ENCODE measurements at places on chromosomes 12 and 14.

DNA sequence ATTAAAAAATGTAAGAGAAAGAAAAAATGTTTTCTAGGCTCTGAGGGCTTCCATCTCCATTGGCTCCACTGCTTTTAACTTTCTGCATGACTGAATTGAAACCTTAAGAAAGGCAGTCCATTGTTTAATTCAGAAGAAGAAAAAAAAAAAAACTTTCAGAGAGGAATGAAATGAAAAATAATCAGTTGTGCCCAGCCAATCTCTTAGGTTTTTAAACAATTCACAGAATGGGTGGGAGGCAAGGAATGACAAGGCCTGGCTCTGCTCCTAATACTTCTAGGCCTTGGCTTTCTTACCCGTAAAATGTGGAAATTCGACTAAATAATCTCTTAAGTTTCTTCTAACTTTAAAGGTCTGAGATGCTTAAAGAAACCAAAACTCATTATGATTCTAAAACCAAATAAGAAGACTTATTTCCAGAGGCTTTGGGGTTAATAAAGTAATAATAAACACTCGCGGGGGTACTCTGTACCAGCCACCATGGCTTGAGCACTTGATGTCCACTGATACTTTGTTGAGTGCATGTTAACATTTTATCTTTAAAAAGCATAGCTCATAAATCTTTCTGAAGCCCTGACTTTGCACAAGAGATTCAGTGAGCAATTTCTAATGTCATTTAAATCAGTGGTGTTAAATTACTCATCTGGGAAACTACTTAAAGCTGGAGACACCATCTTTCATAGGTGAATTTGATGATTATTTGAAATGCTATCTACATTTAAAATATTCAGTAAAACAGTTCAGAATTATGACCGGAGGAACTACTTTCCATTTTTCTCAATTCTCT is 49.6 kb downstream of the STON2 start:
- DNase-seq, result no peak

DNA sequence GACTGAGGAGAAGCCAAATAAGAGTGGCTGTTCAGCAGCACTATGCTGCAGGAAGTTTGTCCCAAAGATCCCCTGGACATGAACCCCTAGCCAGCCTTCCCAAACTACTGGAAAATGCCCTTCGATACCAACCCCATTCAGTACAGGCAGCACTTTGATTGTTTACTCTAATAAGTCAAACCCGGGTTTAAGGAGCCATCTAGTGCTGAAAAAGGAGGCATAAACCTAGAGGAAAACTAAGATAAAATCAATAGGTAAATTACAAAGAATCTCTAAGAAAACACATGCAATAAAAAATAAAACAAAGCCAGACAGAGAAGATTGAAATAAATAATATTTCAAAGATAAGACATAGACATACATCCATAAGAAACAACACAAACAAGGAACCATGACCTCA is 771.6 kb downstream of the RPS29 start:
- DNase-seq, result no peak

- DNase-seq, result no peak
These were observed 162.9 kb downstream of the DUSP6 start for GRCh38 chr12:89189448-89189847.

GRCh38 chr14:46306267-46306666 is 345.3 kb downstream of the RPL10L start:
- no peak for DNase-seq

- DNase-seq, result no peak
These were observed 90.9 kb upstream of the PLXNC1 start for GRCh38 chr12:94057262-94058151.

GRCh38 chr12:127944211-127944899 is 322.6 kb upstream of the TMEM132C start:
- no peak for DNase-seq

- DNase-seq, result no peak
These were observed 514 bp upstream of the LARP4 start for GRCh38 chr12:50400104-50400637.

DNA sequence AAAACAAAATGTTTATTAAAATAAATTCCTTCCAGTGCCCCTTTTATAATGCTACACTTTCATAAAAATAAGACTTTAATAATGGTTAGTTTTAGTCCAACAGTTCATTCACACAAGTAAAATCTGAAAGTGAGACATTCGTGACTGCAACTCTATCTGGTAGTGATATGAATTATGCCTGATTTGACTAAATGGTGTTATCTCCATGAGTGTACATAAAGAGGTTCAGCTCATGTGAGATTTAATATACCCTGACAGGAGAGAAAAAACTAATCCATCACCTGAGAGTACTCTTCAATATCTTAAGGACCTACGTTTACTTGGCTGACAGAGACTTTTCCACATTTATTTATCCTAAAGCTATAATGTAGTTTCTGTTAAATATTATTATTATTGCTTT is 34.0 kb downstream of the ERO1A start:
- no peak for DNase-seq

GRCh38 chr12:2586156-2587038 is 208.4 kb upstream of the FKBP4 start:
- DNase-seq, result no peak

DNA sequence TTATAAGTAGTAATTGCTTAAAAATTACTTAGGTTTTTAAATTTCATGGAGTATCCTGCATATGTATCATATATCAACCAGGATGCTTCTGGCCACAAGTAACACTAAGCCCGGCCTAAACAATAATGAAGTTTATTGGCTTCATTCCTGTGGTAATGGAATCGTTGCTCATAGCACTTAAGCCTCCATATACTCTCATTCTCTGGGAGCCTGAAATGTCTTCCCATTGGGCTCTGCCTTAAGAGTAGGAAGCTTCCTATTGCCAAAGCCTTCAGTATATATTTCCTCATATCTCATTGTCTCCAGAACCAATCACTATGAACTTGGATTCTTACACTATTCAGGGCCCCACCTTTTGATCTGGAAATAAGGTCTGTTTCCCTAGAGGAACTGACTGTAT is 83.8 kb upstream of the DNM1L start:
- no peak for DNase-seq

- DNase-seq, result no peak
These were observed 9.9 kb upstream of the ACVR1B start for GRCh38 chr12:51941604-51942003.

- DNase-seq, result no peak
These were observed 72.3 kb downstream of the SLC4A8 start for GRCh38 chr12:51496895-51497294.

- DNase-seq, result no peak
These were observed 19.4 kb upstream of the EIF5 start for GRCh38 chr14:103314496-103315277.

- no peak for DNase-seq
These were observed 101.9 kb upstream of the OVCH1 start for GRCh38 chr12:29599381-29599780.

DNA sequence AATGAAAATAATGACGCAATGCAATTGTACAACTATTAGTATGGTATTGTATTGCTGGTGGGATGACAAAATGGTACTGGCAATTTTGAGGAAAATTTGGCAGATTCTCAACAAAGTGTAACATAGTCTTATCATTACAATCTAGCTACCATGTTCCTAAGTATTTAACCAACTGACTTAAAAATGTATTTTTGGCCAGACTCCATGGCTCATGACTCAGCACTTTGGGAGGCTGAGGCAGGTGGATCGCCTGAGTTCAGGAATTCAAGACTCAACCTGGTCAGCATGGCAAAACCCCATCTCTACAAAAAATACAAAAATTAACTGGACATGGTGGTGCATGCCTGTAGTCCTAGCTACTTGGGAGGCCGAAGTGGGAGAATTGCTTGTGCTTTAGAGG is 1409.5 kb downstream of the AACS start:
- DNase-seq, result no peak

- DNase-seq, result no peak
These were observed 89.4 kb downstream of the TMEM30B start for GRCh38 chr14:61191733-61192132.

GRCh38 chr12:85642288-85642687 is 193.9 kb downstream of the RASSF9 start:
- no peak for DNase-seq

DNA sequence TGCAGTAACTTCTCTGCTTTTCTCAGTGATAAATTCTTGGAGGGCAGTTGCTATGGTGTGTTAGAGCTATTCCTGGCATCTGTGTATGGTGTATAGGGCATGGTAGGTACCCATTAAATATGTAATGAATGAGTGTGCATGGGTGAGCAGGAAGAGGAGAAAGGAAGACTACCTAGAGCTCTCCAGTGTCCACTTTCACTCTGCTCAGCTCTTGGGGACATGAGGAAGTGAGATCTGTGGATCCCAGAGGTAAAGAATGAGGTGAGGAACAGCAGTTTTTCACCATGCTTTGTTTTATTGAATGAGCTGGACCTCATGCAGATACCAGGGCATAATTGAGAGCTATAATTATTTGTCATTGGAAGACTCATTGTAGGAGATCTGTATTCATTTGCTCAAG is 444.8 kb upstream of the RGS6 start:
- no peak for DNase-seq

DNA sequence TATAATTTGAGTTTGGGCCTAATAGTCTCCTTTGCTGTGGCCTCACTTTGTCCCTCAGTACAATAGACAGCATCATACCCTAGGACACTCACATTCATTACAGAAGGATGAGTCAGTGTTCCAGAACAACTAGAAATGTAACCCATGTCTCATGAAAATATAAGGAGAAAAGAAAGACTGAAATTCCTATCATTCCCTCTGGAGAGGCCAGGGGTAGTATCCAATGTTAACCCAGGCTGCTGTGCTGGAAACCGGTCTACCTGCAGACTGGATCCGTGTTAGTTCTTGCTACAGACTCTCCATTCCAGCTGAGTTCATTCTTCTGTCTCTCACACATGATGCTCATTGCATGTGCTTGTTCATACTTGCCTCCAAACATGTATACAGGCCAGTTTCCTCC is 75.8 kb upstream of the HOXC13 start:
- no peak for DNase-seq

GRCh38 chr14:64639340-64639821 is 64.8 kb upstream of the PLEKHG3 start:
- no peak for DNase-seq

GRCh38 chr12:88627501-88627900 is 47.2 kb upstream of the KITLG start:
- DNase-seq, result no peak

DNA sequence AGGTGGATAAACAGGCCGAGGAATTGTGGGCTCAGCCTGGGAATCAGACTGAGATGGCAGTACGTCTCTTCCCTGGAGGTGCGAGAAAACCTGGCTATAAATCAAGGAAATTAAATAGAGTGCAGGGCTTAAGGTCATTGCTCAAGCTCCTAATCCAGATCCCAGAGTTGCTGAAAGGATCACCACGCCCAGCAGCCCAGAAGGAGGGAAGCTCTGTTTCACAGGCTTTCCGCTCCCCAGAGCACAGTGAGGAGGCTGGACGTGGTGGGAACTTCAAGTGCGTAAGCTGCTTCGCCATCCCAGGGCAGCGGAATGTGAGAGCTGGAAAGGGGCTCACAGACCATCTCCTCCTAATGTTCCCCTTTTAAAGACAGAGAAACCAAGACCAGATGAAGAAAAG is 651.6 kb upstream of the TBX3 start:
- DNase-seq, result no peak

DNA sequence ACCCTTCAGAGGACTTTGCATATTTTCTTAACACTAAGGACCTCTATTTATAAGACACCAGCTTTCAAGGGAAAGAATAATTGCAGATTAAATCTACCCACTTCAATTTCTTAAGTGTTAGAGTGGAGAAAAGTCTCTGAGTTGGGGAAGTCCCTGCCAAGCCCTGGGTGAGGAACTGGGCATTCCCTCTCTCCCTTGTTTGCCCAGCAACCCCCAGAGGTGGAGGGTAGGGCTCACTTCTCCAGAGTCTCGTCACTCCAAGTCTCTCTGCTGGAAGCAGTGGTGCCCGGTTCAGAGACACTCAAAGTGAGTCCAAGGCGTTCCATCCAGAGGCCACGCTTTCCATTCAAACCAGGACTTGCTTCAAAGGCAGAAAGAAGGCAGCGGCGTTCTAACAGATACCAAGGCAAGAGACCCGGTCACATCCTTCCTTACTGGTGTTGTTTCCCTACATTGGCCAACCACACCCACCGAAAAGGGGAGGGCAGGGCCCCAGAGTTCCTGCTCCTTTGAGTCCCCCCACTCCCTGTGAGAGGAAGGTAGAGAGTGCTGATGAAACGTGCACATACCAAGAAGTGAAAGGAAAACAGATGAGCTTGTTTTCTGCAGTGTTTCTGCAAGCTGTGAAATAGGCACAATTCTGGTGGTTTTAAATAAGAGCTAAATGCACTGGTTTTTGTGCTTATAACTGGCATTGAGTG is 6.1 kb upstream of the BDKRB2 start:
- no peak for DNase-seq

GRCh38 chr14:89331398-89331797 is 85.6 kb downstream of the FOXN3 start:
- no peak for DNase-seq

DNA sequence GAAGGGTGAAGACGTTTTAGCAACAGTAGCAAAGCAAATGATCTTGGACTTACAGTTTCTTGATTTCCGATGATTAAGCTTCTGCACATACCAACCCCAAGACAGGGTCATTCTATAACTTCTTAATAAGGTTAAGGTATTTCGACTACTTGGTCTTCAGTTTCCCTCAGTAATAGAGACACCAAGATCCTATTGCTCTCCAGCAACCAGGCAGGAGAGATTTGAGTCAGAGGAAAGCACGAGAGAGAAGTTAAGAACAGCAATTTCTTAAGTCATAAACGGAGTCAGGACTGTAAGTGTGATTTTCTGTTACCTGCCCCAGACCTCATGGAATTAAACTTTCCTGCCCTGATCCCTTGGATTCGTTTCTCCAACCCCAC is 215.6 kb downstream of the TTC8 start:
- no peak for DNase-seq

- no peak for DNase-seq
These were observed 103.2 kb upstream of the BCL2L14 start for GRCh38 chr12:11967376-11968047.

- no peak for DNase-seq
These were observed 65.2 kb downstream of the MARK3 start for GRCh38 chr14:103450416-103450815.

DNA sequence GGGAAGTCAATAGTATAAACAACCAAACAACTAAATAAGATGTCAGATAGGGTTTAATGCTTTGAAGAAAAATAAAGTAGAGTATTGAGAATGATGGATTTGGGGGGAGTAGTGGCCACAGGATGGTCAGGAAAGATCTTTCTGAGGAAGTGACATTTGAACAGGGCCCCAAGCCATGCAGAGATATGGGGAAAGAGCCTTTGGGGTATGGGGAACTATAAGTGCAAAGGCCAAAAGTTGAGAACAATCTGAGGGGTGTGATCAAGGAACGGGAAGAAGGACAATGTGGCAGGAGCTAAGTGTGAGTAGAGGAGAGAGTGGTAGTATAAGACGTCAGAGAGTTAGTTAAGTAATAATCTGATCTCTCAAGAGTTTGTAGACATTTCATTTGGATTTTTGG is 1.3 kb downstream of the MRPS35 start:
- no peak for DNase-seq

DNA sequence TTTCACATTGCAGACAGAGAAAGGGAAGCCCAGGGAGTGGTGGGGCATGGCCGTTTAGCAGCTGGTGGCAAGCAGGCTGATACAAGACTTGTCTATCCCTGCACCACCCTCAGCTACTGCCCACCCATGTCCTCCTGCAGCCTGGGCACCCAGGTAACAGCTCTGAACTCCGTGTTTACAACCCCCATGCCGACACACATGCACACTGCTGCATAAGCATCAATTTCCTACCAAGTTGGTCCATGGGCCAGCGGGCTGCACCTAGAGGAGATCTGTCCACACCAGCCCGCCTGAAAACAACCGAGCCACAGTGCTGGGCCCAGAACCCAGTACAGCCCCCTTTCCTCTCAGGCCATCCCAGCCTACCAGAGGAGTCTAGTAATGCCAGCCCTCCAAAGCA is 75.9 kb upstream of the C14orf180 start:
- DNase-seq, result no peak
